HEK293T (cell line): ENCODE measurements at places on chromosomes 2 and 18.

GRCh38 chr2:8545695-8546611, 135.9 kb upstream of the ID2 start:
- DNase-seq: no peak

DNA sequence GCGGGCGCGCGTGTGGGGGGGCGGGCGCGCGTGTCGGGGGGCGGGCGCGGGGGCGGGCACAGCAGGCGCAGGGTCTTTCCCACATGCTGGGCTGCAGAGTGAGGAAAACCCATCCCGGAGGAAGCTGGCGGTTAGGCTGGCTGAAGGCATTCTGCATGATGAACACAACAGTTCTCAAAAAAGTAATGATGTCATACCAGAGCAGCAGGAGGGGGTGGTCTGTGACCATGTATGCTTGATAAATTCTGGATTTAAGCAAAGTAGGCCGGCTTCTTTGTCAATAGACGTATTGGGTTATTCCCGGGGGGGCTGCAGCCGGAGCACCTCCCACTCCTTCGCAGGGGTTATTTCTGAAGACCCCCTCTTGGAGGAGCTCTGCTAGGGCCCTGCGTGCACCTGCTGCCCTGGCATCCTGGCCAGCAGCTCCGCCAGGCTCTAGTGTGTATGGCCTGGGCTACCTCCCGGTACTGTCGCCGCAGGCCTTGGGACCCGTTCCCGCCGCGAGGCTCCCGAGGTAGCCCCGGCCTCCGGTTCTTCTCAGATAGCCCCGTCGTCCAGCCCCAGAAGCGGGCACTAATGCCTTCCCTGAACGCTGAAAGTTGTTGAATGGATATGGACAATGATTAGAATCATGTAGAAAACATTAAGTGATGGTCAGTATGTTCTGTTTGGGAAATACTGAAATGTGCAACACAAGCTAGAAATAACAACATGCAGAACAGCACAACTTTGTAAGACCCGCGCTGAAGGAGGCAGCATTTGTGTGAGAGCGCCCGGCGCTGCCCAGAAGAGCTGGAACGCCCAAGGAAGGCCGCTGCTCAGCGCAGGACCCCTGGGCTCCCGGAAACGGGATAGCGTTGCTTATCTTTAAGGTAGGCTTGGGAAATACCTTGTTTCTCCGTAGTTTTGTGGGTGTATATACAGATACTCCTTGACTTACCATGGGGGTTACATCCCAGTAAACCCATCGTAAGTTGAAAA, 101.4 kb upstream of the RAB6C start:
- peak; percentile 44 for DNase-seq

DNA sequence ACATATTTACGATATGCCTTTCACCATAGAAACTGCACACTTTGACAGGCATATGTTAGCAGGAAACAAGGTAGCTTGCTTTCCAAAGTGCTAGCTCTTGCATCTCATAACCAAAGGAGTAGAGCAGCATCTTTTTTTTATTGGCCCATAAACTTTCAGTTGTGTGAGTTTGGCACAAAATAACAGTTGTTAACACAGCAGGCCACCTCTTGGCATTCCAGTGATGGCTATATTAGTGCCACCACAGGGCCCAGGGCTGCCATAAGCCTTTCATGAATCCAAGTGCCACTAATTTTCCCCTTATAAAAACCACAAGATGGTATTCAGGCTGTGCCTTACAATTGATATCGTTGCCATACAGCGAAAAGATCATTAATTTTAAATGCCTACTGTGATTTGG, 40.3 kb upstream of the KLF7 start:
- DNase-seq: no peak

GRCh38 chr2:142557391-142557790, 320.1 kb upstream of the KYNU start:
- no peak for DNase-seq

GRCh38 chr2:201950606-201951005, 83.0 kb upstream of the FZD7 start:
- DNase-seq: no peak

GRCh38 chr2:71886241-71886640, 261.4 kb downstream of the CYP26B1 start:
- no peak for DNase-seq

GRCh38 chr18:23618862-23619387, 32.6 kb upstream of the NPC1 start:
- no peak for DNase-seq

GRCh38 chr18:26468931-26469340, 79.4 kb downstream of the KCTD1 start:
- DNase-seq: peak; percentile 85

- no peak for DNase-seq
These were observed 281.1 kb upstream of the COL3A1 start for GRCh38 chr2:188693111-188693510.

GRCh38 chr2:241637018-241637794, at the start of the genes ATG4B and THAP4:
Gene ATG4B, plus strand, starts transcription at chr2:241637693. Its CDS starts 22 bp downstream, at chr2:241637715.
Gene THAP4, minus strand, starts transcription at chr2:241637158. Its CDS starts 141 bp downstream, at chr2:241637017.
- peak; percentile 88 for DNase-seq

- no peak for DNase-seq
These were observed 308.9 kb upstream of the ATP5MC3 start for GRCh38 chr2:175490360-175490791.

GRCh38 chr18:77711096-77711495, 461.4 kb downstream of the GALR1 start:
- DNase-seq: no peak

DNA sequence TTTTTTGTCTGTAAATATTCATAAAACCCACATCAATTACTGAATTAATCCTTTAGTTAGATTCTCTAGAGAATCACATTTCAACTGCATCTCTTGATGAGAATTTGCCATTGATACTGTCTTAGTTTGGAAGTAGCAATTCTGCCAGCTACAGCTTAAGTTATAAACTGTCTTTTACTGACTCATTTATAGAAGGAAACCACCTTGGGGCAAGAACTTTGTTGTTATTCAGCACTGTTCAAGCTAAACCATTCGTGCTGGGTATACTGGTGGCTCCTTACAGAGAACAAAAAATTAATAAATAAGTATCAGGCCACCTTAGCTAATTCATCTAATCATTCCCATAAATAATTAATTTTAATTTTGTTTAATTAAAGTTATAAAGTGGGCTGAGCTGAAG, 1082.6 kb upstream of the CELF4 start:
- no peak for DNase-seq

GRCh38 chr2:215429424-215429823, 6.4 kb downstream of the FN1 start:
- DNase-seq: no peak

- no peak for DNase-seq
These were observed 633.2 kb downstream of the NRXN1 start for GRCh38 chr2:50398766-50399056.

DNA sequence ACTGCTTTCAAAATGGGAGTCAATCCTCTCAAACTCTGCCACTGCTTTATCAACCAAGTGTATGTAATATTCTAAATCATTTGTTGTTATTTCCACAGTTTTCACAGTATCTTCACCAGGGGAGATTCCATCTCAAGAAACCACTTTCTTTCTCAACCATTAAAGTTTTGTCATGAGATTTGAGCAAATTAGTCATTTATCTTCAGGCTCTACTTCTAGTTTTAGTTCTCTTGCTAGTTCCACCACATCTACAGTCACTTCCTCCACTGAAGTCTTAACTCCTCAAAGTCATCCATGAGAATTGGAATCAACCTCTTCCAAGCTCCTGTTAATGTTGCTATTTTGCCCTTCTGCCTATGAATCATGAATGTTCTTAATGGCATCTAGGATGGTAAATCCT, 545.8 kb downstream of the ARHGAP15 start:
- DNase-seq: no peak

DNA sequence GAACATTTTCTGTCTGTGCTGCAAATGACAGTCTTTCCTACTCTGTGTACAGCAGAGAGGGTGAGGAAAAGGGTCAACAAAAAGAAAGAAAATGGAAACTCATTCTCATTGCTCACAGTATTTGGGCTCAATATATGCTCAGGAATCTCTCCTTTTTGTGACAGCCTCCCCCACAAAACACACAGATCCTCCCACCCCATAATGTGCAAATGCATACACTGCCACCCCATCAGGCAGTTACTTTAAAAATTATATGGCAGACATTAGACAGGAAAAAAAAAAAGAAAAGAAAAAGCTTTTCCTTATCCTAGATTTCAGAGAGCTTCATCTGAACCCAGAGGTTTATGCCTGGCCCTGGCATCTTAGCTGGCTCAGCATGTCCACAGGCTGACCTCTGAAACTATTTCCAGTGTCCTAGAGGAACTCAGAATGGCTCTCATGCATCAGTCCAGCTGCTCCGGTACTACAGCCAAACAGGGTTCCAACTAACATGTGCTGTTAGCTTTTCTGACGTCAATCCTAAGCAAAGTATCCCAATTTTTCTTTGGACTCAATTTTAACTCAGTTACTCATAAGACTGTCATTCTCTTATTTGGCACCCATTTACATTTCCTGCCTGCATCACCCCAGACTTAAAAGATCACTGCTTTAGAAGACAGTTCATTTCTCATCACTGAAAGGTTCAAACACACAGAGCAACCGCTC, 105.9 kb downstream of the RBMS1 start:
- DNase-seq: no peak

GRCh38 chr2:71191570-71191943, 35.3 kb downstream of the PAIP2B start:
- DNase-seq: no peak

- no peak for DNase-seq
These were observed 43.7 kb downstream of the CERKL start for GRCh38 chr2:181613241-181613640.

- DNase-seq: peak; percentile 83
These were observed 762 bp upstream of the GAD1 start for GRCh38 chr2:170815746-170816503.

DNA sequence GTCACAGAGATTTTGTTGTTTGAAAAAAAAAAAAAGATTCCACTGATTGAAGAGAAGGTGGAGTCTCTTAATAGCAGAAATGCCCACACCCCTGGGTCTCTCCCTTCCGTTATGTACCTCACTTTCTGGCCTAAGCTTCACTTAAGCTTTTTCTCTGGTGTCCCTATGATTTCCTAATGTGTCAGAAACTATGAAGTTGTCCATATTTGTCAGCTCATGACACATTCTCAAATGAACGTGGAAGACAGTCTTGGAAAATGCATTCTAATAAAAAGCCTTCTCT, 5.4 kb upstream of the MALL start:
- DNase-seq: no peak

DNA sequence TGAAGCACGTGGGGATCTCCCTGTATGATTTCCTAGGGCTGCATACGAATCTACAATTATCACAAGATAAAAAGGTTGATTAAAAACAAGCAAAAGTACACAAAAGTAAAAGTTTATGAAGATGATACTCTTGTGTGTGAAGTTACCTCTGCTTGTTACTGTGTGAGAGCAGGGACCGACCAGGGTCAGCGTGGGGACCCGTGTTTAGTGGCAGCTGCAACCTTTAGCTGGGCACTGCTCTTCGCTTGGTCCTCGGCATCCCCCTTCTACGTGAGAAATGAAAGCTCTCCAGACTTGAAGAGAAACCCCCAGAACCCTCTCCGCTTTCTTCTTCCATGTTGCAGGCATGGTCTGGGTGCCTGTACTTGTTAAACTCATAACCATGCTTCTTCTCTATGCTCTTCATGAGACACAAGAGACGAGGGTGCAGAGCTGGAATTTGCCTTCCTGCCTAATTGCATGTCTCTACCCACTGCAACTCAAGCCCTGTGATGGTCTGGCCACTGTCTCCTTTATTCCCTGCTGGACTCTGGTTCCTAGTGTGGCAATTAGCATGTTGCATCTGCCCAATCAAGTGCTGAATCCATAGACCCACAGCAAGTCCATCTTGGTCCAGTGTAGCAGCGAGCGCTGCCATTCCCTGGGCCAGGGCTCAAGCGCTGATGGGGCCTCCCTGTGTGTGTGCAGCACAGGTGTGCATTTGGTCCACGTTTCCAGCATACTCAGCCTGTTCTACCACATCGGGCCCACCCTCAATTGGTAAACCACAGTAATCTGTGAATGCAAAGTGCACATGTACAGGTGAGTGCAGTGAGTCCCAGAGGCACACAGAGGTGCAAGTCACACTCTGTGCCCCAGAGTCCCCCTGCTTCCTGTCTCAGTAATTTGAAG, 88.5 kb downstream of the TWIST2 start:
- DNase-seq: no peak

DNA sequence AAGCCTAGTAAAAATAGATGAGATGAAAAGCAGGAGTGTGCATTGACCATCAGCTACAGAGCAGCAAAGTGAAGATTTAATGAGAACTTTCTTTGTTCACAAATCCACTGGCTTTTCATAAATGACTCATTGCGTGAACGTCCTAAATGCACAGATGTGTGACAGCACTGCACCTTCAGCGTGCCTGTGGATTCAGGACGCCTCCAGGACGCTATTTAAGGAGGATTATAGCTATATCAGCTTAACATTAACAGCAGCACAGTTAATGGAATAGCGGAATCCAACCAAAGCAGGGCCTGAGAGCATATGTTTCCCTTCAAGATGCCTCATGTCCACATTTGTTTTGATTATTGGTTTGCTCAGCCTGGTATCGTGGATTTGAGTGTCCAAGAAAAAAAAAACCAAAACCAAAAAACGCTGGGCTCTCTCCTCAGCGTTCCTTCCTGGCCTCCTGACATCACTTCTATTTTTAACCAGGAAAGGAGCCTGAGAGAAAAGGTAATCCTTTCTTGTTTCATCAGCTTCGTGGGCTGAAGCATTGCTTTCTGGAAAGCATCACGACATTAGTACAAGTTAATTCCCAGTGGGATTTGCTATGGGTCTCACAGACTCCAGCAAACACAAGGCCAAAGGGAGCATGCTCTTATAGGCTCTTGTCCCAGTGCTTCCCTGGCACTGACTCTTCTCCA, 447.0 kb upstream of the SMIM21 start:
- DNase-seq: no peak

- DNase-seq: no peak
These were observed 54.6 kb downstream of the PRKCE start for GRCh38 chr2:45706033-45706432.

GRCh38 chr2:176085861-176086771, 2.4 kb upstream of the EVX2 start:
- DNase-seq: no peak

- no peak for DNase-seq
These were observed 80.9 kb downstream of the MGAT5 start for GRCh38 chr2:134334542-134335353.

- DNase-seq: no peak
These were observed 9.4 kb downstream of the SMAD4 start for GRCh38 chr18:51039138-51040112.

DNA sequence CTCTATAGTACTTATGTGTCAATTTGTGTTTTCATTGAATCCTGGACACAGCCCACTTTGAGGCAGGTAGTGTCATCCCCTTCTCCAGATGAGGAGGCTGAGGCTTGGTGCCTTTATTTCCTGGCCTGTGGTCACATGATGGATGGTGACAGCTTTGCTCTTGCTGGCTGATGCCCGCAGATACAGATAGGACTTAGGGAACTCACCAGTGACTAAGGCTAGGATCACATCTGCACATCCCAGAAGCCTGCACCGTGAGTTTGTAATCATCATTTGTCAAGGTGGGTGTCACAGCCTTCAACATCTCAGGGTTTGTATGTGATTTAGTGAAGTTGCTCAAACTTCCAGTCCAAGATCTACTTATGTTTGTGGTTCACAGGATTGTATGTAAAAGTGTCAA, 295.1 kb upstream of the RAB12 start:
- DNase-seq: no peak
